ENCODE measurements at places on chromosomes 16 and 17. TPM values are rescaled to one million over a fixed set of nuclear protein-coding genes. Genes with fewer than 3 reads are reported as not detected.

DNA sequence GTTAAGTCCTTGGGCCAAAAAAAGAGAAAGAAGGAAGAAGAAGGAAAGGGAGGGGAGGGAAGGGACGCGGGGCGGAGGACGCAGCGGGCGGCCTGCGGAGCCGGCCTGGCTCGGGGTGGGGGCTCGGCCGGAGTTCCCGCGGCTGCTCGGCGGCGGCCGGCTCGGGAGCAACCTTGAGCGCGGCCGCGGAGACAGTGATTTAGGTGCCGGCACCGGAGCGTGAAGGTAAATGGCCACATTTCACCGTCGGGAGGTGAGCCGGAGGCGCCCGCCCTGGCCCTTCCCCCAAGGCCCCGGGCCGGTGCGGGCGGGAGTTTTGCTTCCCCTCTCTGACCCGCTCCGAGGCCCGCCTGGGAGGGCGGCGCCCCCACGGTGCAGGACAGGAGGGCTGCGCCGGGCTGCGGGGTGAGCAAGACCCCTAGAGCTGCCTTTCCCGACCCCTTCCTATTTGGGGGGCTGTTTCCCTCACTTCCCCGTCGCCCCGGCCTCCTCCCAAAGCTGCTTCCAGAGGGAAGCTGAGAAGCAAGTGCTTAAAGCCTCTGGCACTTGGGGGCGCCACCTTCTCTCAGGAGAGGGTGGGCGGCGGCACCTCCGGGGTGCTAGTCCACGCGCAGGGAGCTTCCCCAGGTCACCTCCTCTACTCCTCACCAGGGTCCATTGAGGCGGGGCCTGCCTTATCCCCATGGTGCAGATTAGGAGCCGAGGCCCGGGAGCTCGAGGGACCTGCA is 56.5 kb downstream of the MRM1 start:
- no peak for DNase-seq

- peak; percentile 53 for DNase-seq
Measured at GRCh38 chr17:21098934-21099689, 27.7 kb upstream of the DHRS7B start.

Gene HS3ST4
- not detected for total RNA-seq

Gene MAPT
- total RNA-seq = 1.9 TPM

DNA sequence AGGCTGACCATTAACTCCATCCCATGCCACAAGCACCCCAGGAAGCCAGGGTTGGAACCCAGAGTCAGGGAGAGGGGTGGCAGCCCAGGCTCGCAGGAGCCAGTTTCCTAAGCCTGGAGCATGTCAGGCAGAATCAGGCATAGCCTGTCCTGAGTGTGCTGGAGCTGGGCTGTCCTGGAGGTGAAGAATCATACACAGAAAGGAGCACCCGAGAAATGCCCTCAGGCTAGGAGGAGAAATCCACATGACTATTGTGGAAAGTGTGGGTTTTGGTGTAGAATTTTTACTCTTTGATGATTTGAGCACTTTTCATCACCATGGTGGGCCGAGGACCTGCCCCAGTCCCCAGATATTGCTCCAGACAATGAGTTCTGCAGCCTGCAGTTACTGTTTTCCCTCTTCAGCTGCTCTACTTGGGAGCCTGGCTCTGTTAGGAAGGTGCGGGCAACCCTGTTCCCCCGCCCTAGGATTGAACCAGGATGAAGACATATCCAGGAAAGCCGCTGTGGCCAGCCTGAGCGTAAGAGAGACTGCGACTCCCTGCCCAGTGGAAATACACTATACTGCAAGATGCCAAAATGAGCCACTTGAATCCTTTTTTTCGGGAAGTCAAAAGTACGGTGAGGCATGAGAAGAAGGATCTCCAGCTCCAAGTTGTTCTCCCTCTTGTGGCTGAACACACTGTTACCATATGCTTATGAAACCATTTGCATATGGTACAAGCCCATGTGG is 29.0 kb upstream of the HEATR6 start:
- peak; percentile 70 for DNase-seq

DNA sequence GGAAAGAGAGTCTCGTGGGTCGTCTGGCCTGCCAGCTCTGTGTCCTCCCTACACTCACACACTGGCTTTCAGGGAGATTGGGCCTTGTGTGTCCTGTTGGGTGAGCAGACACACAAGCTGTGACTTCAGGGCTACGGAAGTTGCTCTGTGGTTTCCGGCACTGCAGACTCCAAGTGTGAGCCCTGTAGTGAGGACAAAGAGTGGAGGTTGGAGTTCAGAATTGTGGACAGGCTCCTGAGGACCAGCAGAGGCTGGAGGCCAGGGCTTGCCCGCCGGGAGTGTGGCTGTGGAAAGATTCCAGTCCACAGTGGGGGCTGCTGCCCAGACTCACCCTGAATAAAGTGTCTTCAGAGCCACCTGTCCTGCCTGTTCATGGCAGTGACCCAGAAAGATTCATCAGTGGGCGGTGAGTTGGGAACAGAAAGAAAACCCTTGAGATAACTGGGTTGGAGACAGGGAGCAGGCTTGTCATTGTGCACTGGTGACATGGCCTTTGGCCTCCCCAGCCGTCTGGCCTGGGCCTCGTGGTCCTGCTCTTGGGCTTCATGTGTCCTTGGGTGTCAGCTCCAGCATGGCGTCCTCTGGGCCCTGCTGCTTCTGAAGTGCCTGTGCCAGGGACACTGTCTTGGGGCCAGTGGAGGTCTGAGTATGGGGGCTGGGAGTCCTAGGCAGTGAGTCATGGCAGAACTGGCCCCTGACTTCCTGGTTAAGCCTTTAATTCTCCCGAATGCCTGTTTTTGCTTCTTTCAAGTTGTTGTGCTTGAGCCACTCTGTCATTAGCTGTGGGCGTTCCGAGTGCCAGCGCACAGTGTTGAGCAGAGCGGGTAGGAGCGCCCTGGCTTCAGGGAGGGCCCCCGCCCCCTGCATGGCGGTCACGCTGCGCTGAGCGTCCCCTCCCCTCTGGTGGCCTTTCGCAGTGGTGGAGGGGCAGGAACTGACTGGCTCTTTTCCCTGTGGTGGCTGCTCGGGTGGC is 19.9 kb upstream of the ZNF750 start:
- DNase-seq = peak; percentile 21

Gene TLCD3A
- total RNA-seq = 12.9 TPM

DNA sequence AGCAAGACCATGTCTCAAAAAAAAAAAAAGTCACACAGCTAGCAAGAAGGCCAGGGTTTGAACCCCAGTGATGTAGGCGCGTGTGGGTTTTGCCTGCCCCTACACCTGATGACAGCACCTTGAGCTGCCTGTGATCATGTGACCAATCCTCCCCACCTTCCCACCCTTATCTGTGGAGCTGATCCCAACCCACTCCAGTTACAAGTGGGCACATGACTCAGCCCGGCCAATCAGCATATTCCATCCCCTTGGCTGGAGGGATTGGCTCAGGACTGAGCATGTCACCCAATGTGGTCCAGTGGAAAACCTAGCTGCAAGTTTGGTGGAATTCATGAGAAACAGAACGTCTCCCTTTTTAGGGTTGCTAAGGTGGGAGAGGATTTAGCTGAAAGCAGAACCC is 6.6 kb downstream of the TMEM114 start:
- no peak for DNase-seq

Gene CLEC18C
- 0.90 TPM for total RNA-seq

DNA sequence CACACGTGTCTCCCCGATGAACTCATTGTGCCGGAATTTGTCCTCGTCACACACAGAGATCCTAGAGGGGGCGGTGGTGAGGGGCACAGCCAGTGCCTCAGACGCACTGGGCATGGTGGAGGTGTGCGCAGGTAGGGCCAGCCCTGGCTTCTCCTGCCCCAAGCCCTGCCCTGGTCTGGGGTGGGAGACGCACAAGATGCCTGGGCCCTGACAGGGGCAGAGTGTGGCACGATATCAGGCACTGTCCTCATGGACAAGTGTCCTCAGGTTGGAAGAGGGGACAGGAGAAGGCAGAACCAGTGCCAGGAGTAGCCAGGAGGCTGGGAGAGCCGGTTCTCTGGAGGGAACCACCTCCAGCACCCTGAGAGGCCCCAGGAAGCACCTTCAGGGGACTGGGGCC is 20.0 kb downstream of the DOC2B start:
- no peak for DNase-seq

DNA sequence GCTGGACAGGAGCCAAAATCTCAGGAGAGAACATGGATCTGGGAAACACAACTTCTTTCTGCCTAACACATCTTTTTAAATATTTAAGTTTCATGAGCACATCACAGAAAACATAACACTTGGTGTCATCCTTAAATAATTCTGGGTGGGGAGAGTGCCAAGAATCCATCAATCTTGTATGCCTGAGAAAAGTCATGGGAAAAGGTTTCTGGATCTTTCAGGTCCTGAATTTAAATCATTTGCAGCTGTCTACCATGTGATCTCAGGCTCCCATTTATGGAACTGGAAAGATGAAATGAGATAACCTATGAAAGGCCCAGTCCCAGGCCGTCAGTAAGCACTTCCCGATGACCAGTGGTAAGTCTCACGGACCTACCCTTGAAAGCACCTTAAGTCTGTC is 15.1 kb downstream of the CDH11 start:
- peak; percentile 47 for DNase-seq

DNA sequence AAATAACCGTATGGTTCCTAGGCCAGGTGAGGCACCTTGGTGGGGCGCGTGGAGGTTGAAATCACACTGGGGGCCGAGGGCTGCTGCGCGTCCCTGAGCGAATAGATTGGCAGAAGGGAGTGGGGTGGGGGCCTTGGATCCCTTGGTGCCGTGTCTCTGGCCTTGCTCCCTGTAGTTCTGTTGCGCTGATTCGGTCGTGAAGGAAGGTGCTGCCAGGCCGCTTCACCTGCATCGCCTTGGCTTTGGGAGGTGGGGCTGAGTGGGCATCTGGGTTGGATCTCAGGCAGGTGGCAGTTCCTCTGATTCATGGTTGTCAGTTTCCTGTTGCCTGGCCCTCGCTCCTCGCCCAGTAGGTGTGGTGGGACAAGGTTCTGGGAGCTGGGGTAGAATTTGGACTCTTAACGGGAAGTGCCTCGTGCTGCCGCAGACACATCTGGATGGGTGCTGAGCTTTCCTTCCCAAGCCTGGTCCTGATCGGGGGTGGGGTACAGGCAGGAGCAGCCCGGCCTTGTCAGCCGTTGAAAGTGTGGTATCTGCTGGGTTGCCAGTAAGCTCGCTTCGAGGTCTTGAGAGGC is 30.1 kb downstream of the PGS1 start:
- DNase-seq = no peak

Gene C16orf89
- 1.6 TPM for total RNA-seq

Gene EVI2B
- 0.54 TPM for total RNA-seq

Gene TEKT3
- 0.63 TPM for total RNA-seq

- no peak for DNase-seq
Measured at GRCh38 chr17:57068222-57068658, 16.8 kb upstream of the AKAP1 start.

Gene IRF8
- not detected for total RNA-seq

- DNase-seq = peak; percentile 74
Measured at GRCh38 chr16:84689111-84689510, 10.7 kb upstream of the USP10 start.

Gene KRTAP2-3
- total RNA-seq = not detected

GRCh38 chr17:67687511-67687910 is 30.2 kb upstream of the NOL11 start:
- DNase-seq = no peak

GRCh38 chr16:67482233-67482924 is 968 bp downstream of the AGRP start:
- DNase-seq = no peak

Gene PDE6G
- total RNA-seq = 0.63 TPM

Gene TBC1D3L
- 2.2 TPM for total RNA-seq

DNA sequence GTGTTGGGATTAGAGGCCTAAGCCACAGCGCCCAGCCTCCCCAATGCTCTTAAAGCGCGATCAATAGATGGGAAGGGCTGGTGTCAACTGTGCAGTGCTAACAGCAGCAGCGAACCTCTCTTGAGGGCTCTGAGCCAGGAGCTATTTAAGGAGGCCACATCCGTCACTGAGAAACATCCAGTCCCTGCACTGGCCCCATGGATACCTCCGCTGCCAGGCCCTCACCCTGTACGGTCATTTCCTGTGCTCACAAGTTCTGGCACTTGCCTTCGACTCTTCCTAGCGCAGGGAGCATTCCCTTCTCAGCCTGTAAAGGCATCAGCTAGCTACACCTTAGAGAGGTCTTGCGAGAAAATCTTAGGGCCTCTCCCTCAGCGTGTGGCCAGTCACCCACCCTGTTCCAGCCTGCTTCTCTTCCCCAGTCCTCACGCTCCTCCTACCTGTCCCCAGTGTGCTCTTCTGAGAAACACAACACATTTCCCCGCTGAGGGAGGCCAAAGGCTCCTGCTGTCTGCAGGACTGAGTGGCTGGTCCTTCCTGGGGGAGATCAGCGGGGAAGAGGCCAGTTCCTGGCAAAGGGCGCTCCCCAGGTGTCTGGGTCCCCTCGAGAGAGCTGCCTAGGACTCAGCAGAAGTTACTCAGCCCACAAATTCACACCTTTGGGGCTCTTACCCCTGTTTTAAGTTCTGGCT is 28.6 kb downstream of the GTF3C1 start:
- peak; percentile 55 for DNase-seq

GRCh38 chr16:14238756-14239155 is 167.6 kb downstream of the MRTFB start:
- DNase-seq = no peak

Measured in fibroblast of the aortic adventitia (primary cell).